AG09309 (cell line): ENCODE measurements at places on chromosomes 1 and 21.

GRCh38 chr1:116916002-116916401 is 6.3 kb downstream of the PTGFRN start:
- DNase-seq = no peak

DNA sequence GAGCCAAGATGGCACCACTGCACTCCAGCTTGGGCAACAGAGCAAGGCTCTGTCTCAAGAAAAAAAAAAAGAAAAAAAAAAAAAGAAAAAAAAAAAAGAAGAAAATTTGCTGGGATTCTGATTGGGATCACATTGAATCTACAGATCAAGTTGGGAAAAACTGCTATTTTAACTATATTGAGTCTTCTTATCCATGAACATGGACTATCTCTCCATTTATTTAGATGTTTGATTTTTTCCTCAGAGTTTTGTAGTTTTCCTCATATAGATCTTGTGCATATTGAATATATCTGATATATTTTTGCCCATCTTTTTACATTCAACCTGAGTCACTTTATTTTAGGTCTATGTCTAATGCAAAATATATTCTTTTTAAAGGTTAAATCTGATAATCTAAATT is 58.3 kb upstream of the B3GALNT2 start:
- DNase-seq = no peak

GRCh38 chr1:45510972-45511527 is 10.6 kb downstream of the PRDX1 start:
- no peak for DNase-seq

GRCh38 chr1:22665752-22666151 is 12.7 kb downstream of the C1QB start:
- DNase-seq = no peak

- DNase-seq = peak; percentile 93
Measured at GRCh38 chr1:156114101-156114918, at the start of gene LMNA. Gene LMNA, plus strand, starts transcription at chr1:156114711. Its CDS starts 208 bp downstream, at chr1:156114919.

GRCh38 chr1:246367041-246367440 is 140.0 kb downstream of the SMYD3 start:
- no peak for DNase-seq

DNA sequence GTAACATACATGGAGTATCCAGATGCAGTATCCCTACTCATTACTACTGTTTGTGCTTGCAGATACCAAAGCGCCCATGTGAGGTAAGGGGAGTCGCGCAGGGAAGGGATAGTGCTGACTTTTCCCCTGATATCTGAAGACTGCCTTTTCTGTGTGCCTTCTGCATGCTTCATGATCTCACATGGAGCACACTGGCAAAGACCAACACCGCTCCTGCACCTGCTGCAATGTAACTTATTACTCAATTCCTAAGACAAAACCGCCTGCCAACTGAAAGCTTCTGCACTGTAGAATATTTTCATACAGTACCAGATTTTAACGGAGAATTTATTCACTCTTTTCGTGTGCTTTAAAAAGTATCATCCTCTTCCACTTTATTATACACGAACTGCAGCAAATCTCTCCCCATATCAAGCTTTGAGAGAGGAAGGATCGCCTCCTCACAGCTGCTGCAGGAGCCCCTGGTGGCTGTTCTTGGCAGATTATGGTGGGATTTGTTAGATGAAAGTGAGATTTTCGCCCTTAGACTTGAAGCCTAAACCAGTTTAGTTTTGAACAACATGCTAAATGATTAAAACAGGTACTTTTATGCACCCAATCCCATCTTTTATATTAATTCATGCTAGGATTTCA is 99.1 kb downstream of the PTPN14 start:
- no peak for DNase-seq

DNA sequence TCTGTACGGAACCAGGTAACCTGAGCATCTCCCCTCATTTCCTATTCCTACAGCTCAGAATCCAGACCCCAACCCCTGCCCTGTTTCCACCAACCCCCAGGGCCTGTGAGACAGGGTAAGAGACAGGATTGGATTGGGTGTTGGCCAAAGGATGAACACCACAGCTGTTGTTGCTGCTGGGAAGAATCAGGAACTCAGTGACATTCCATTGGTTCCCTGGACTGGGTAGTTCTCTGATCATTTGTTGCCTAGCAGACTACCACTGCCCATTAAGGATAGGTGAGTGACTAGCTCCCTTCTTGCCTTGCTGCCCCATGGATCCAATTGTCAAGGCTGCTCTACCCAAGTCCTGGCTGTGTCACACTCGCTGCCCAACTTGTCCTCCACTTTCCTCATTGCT is 10.0 kb downstream of the NCSTN start:
- DNase-seq = no peak

- DNase-seq = no peak
Measured at GRCh38 chr1:242641461-242641860, 117.0 kb upstream of the PLD5 start.

DNA sequence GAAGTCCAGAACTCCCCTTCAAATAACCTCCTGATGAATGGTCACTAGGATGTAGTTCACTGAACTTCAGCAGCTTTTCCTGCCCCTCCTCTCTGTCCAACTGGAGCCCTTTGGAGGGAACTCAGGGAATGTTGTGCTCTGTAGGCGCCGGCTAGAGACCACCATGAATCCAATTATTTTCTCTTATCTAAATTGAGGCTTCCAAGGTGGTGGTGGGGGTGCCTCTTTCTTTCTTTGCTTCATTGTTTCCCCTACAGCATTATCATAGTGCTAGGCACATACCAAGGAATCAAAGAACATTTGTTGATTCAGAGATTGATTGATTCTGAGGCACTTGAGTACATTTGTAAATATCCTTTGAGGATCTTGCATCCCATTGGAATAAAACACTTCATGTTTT is 426.6 kb upstream of the PLXNA2 start:
- no peak for DNase-seq

GRCh38 chr1:13604176-13604575 is 20.5 kb downstream of the PDPN start:
- DNase-seq = no peak

GRCh38 chr21:43703035-43703880 is 15.7 kb upstream of the PDXK start:
- no peak for DNase-seq

DNA sequence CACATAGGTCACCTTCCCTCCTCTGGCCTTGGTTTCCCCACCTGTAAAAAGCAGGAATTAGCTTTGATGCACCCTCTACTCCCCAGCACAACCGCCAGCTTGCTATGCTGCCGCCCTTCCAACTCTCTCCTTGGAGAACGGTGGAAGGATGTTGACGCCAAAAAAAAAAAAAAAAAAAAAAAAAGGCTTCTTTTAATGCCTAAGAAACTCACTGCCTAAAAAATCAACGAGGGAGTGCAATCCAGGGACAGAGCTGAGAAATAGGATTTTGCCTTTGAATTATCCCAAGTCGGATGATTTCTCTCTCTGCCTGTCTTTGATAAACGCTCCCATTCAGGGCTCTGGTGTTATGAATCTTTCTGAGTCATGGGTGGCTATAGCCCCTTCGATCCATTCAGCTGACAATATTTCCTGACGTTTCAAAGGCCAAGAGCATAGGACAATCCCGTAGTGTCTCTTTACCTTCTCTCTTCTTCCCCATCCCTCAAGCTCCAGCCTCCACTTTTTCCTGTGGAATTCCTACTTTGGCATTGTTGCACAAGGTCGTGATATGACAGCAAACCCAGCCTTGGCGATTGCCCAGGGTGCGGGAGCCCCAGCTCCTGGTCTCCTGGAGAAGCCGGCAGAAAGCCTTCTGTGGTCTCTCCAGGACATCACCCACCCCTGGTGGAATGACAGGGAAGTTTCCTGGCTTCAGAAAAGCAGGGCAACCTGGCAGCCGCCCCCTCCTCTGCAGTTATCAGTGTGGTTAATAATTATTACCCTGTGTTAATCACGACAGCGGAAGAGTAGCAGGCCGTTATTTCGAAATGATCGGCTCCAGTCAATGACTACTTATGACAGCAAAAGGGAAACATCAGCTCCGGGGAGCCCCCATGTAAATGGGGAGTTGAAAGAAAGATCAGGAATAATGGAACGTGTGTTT is 8.0 kb upstream of the PLXNA2 start:
- no peak for DNase-seq

- DNase-seq = no peak
Measured at GRCh38 chr21:30320215-30320614, at the start of gene KRTAP26-1. Gene KRTAP26-1, minus strand, starts transcription at chr21:30320315. Its CDS starts 280 bp downstream, at chr21:30320035.

- DNase-seq = no peak
Measured at GRCh38 chr1:151967091-151967490, 26.6 kb downstream of the S100A10 start.

- no peak for DNase-seq
Measured at GRCh38 chr1:81144240-81144825, 656.4 kb upstream of the ADGRL2 start.

DNA sequence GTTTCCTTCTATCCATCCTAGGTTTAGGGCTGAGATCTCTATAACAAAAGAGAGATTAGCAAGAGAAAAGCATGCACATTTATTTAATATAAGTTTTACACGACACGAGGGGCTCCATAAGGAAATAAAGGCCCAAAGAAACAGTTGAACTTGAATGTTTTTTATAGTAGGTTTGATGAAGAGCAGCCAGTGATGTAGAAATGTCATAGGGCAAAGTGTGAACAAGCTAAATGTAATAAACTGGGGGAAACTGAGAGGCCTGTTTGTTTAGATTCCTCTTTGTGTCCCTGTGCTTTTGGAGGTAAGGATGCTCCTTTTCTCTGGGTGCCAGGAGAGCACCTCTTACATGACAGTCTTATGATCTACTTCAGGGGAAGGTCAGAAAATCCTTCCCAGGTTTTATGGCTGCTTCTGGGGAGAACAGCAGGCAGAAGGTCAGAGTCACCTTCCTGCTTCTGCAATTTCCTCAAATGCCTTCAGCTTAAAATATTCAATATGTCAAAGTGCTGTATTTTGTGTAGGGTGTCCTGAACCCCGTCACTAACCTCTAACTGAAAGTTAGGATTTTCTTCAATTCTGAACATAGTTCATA is 9.5 kb upstream of the HORMAD1 start:
- DNase-seq = no peak

GRCh38 chr1:53811414-53811851 is 26.7 kb downstream of the NDC1 start:
- no peak for DNase-seq

DNA sequence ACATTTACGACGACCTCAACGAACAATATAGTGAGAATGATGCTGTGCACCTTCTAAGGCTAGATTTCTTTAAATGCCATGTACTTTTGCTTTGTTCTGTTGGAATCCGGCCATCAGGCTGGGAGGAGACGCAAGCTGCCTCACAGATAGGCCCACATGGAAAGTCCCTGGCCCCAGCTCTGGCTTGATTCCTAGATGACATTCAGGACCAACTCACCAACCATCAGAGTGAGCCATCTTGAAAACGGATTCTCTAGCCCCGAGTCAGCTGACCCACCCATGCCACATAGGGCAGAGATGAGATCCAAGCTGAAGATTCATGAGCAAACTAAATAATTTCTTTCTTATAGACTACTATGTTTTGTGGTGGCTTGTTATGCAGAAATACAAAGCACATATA is 164.4 kb downstream of the ZNF281 start:
- no peak for DNase-seq

DNA sequence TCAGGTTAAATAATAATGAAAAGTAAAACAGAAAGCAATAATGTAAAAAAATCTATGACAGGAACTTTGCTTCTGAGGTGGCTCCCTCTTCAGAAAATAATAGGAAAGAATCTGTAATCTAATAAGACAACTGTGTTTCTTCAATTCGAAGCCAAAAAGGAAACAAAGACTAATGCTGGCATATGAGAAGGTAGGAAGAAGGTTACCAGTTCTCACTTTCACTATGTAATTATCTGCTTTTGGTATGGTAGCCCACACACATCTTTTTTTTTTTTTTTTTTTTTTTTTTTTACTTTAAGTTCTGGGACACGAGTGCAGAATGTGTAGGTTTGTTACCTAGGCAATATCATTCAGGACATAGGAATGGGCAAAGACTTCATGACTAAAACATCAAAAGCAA is 47.1 kb downstream of the COP1 start:
- DNase-seq = no peak

DNA sequence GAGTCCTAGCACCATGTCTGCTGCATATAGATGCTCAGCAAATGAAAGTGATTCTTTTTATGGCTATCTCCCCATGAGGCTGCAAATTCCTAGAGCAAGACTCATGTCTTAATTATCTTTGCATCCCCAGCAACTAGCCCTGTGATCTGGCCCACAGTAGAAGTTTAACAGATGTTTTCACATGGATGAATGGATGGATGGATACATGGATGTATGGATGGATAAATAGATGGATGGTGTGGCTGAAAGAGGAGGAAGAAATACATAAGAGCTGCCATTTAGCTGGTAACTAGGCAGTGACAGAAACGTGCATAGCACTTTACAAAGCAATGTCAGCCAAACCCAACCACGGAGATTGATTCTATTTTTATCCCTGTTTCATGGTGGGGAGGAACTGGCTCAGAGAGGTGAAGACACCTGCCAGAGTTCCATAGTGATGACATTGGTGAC is 32.7 kb upstream of the ZBTB40 start:
- no peak for DNase-seq

DNA sequence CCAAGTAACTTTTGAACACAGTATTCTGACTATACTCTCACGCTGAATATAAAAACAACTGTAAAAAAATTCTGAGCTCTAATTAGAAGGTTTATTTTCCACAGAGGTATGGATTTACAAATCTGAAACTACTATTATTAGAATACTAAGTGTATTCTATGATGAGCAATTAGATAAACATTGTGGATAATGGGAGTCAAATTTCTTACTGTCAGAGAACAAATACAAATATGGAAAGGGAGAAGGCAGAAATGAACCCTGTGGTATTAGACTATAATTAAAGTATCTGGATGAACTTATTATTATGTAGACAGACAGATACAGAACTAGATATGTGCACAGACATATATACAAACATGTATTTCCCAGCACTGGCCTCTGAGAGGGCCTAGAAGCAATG is 22.6 kb downstream of the ALDH9A1 start:
- DNase-seq = no peak

GRCh38 chr1:74053407-74053806 is 144.6 kb downstream of the LRRIQ3 start:
- DNase-seq = no peak

- DNase-seq = no peak
Measured at GRCh38 chr1:95832370-95832769, 598.4 kb downstream of the RWDD3 start.

- DNase-seq = no peak
Measured at GRCh38 chr1:56268519-56269140, 310.7 kb downstream of the PLPP3 start.

DNA sequence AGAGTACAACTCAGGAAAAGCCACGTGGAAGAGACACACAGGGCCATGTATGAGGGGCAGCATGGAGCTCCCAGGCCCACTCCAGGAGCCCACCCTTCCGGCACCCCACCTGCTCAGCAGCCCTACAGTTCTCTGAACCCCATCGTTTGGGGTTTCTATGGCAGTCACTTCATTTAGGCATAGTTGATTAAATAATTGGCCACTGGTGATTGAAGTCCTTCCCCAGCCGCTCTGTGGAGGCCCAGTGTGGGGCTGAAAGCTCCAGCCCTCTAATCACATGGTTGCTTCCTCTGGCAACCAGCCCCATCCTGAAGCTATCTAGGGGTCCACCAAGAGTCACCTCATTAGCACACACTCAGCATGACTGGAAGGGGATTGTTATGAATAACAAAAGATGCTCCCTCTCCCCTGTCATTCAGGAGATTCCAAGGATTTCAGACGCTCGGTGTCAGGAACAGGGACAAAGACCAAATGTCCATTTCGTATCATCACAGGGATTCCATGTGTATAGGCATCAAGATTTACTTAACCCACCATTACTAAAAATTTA is 12.2 kb upstream of the S100A7A start:
- DNase-seq = no peak

GRCh38 chr1:170356585-170356984 is 175.4 kb upstream of the GORAB start:
- no peak for DNase-seq
